ENCODE measurements at places on chromosomes 16 and 17.

GRCh38 chr16:48949636-48950035, 332.0 kb downstream of the CBLN1 start:
- no peak for DNase-seq

DNA sequence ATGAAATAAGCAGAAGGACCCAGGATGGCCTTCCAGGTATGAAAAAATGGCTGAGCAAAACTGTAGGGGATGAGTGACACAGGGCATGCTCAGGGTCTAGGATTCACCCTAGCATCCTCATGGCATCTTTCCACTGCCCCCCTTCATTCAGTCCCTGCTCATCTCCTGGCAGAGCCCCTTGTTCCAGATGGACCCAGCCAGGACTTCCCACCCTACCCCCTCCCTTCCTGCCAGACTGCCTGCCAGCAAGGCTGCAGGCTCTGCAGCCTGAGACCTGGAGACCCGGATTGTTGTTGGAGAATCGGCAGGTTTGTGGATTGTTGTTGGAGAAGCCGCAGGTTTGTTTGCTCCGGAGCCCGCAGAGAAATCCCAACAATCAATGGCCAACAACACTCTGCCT, 6.6 kb downstream of the SEZ6 start:
- DNase-seq, result no peak

- DNase-seq, result no peak
Measured at GRCh38 chr16:4290236-4290830, 17.5 kb upstream of the TFAP4 start.

DNA sequence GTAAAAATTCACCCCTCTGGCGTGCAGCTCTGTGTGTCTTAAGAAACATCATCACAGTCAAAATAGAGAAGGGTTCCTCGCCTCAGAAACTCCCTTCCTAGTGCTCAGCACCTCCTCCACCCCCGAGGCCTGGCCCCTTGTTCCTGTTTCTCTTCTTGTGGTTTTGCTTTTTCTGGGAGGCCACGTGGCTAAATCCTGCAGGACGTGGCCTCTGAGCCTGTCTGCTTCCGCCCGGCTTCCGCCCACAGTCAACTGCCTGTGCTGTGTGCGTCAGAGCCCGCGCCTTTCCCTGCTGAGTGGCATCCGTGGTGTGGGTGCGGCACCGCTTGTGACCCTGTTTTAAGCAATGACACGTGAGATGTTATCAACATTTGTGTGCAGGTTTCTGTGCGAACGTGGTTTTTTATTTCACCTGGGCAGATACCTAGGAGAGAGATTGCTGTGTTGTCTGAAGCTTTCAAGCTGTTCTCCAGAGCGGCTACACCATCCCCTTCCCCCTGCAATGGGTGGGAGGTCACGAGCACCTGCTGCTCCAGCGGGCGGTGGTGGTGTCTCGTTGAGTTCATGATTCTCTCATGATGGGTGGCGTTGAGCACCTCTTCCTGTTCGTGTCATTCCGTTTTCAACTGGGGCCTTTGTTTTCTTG, 21.7 kb downstream of the ACSF3 start:
- peak; percentile 71 for DNase-seq

DNA sequence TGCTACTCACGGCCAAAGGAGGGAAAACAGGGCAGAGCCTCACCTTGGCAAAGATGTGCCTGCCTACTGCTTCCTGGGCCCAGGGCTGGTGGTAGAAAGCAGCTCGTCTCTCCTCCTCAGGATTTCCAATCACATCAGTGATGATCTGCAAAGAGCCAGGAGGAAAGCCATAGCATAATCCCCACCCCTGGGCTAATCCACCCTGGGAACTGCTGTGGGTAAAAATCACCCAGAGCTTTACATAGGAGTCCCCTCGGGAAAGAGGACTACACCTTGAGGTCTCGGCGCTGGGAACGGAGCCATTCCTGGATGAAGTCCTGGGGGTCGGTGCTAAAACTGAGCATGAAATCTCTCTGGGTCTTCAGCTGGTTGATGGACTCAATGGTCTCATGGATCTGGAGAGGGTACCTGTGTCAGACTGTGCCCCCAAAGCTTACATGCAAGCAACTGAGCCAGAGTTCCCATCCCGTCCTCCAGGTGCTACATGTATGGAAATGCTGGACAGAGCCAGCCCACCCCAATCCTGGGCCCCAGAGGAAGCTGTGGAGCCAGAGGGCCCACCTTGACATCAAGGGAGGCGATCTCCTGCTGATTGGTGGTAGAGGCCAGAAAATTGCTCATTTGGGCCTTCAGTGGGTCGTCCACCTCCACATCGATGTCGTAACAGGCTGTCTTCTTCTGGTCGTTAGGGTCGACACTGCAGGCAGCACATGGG, 5.7 kb upstream of the FTSJ3 start:
- DNase-seq, result no peak

DNA sequence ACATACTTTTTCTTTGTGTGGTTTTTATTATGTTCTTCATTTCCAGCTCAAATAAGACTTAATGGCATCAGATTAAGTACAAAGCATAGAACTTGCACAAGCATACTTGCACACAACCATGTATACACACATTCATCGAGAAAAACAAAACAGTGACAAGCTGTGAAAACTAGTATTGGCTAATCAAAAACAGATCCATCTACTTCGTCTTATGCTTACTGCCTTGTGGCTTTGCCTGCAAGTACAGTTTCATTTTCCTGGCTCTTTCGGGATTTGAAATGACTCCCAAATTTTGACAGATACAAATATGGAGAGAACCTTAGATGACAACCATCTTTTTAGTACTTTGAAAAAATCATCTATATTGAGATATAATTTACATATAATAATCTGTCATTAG, 338.3 kb downstream of the BCAS3 start:
- DNase-seq, result no peak

Measured in activated T-cell treated with anti-CD3 and anti-CD28 coated beads for 4 hours (primary cell).